Thoracic aorta (tissue), 2 donors: ENCODE measurements at places on chromosomes 5 and 9. TPM values are rescaled to one million over a fixed set of nuclear protein-coding genes. Genes with fewer than 3 reads are reported as not detected.

DNA sequence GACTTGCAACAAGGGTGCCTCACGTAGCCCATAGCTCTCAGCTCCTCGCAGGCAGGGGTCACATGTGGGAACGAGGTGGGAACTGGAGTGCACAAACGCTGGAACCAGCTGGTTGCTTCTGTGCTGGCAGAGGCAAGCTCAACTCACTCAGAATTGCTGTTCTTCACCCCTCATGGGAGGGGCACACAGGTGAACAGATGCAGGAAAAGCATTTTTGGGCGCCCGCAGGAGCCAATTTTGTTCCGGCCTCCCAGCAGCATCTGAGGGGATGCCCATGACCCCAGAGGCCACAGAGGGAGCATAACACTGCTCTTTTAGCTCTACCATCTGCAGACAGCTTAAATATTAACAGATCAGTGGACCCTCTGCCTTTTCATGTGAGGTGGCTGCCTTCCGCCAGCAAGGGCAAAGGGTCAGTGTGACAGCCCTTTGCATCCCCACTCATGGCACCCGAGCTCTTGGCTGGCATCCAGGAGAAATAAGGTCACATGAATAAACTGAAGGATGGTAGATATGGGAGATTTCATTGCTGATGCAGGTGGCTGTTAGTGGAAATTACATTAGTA is 196.2 kb downstream of the SLCO4C1 start:
- no peak for DNase-seq

- no peak for DNase-seq
These were observed 20.3 kb downstream of the OSTF1 start for GRCh38 chr9:75108571-75108970.

Gene PRLR
- total RNA-seq = 2.6 TPM

Gene FOXI1
- not detected for total RNA-seq

Gene ITK
- total RNA-seq = 8.2 TPM

DNA sequence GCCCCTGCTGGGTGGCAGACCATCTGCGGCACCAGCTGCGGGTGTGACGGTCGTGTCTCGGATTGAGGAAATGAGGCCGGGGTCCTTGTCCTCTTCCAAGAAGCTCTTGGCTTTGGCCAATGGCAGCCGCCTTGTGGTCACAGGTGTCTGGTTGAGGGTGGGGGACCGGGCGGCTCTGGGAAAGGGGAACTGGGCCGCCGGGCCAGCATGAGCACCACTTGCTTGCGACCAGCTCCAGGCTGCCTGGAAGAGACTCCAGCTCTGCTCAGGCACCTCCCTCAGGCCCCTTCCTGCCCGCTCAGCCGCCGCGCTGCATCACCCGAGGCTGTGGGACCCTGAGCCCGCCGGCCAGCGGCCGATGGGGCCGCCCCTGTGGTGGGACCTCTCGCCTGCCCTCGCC is 59.7 kb downstream of the RXRA start:
- DNase-seq = no peak

GRCh38 chr9:133602277-133602676 is 6.9 kb downstream of the FAM163B start:
- DNase-seq = no peak

DNA sequence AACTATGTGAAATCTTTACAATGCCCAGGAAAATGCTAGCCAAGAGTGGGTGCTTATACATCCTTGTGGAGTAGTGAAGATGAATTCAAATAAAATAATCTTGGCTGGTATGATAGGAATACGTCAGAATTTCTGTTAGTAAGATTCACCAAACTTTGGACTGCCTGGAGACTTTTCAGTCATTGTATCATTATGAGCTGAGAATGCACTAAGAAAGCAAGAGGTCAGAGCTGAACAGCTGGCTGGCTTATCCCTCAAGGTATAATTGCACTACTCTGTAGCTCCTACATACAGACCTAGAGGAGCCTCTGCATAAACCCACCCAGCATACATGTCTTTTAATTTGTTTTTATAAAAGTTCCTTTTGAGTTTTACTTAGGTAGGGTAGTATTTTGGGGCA is 568.5 kb upstream of the RIOK2 start:
- no peak for DNase-seq

Gene RAD50
- total RNA-seq = 28.4 TPM

Gene ADRB2
- total RNA-seq = 2.8 TPM

- DNase-seq = no peak
These were observed 164.5 kb downstream of the ZNF608 start for GRCh38 chr5:124581738-124582560.

Gene JADE2
- 81.3 TPM for total RNA-seq

- no peak for DNase-seq
These were observed 17.2 kb downstream of the LIX1 start for GRCh38 chr5:97125125-97125683.

DNA sequence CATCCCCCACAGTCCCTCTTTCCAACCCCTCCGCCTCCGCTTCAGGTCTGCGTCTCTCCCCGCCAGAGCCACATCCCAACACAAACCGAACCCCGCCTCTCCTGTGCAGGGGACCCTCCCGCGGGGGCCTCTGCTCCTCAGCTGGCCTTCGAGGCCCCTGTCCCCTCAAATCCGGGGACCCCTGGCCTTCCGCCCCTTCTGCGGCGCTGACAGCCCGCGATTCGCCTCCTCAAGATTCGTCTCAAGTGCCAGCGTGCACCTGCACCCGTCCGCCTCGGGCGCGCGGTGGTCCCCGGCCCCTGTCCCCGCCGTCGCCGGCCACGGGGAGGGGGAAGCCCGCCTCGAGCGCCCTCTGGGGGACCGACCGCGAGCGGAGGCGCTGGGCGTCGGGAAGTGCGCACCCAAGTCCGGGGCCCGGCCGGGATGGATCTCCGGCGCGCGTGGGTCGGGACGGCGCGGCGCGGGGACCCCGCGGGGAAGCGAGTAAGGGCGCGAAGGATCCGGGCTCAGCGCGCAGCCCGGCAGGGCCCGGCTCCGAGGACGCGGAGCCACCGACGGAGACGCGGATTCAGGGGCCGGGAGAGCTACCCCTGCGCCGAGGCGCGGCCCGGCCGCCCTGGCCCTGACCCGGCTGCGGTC is 623 bp downstream of the FLT4 start:
- no peak for DNase-seq

Gene ASS1
- total RNA-seq = 81.7 TPM

DNA sequence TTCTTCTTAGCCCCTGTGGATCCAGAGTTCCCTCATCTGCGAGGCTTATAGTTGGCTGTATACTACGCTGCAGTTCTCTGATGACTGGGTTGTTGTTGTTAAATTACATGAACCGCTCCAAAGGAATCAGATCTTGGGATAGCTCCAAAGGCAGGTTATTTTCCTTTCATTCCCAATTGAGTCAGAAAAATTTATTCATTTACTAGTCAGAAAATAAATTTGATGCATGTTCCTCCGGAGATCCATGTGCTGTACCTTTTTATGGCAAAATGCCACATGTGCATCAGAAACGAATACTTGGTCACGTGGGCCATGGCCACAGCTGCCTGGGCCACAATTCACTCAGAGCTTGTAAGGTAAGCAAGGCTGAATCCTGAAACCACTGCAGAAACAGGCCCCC is 304.0 kb downstream of the NR2F1-AS1 start:
- no peak for DNase-seq

Gene MCC
- total RNA-seq = 14.6 TPM

DNA sequence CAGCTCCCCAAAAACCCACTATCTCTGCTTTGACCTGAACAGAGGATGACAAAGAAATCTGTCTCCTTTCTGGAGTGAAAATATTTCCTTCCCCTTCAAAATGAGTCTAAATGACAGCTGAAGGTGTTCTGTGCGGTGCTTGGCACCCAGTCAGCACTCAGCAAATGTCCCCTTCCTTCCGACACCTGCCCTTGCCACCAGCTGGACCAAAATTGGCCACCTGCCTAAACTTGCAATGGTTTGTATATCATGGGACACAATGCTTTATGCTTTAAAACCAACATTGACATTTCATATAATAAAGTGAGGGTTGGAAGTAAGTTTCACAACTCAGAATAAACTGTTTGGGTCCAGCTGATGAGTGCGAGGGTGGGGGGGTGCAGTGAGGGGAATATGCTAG is 7.5 kb upstream of the TTC1 start:
- DNase-seq = no peak

GRCh38 chr5:140633021-140633471 is at the start of gene CD14:
Gene CD14 (minus strand): TSS chr5:140633175. CDS start chr5:140633071, 104 bp downstream.
- no peak for DNase-seq

Gene ADAMTS19
- total RNA-seq = not detected

DNA sequence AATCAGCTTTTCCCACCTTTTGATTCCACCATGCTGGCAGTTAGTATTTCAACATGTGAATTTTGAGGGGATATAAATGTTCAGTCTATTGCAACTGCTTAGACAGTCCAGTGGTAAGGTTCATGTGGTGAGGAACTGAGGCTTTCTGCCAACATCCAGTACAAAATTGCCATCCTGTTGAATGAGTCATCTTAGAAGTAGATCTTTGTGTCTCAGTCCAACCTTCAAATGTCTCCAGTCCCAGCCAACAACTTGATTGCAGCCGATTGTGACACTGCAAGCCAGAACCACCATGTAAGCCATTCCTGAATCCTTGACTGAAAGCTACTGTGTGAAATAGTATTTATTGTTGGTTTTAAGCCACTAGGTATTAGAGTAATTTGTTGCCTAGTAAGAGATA is 331.5 kb upstream of the GRIN3A start:
- DNase-seq = no peak

DNA sequence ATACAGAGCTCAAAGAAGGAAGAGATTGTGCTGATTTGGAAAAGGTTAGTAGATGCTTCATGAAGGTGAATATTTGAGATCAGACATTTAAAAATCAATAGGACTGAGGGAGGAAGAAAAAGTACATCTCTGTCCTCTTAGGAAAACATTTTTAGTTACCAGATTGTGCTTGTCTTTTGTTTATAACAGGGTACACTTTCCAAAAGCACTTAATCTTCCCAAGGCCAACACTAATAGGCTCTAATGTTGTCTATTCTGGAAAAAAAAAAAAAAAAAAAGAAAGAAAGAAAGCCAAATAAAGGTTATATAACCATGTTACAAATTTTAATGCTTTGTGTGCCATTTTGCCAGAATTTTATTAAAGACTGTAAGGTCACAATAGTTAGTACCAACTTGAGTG is 45.5 kb upstream of the SHISAL2B start:
- no peak for DNase-seq

GRCh38 chr5:4144411-4145007 is 548.9 kb downstream of the IRX1 start:
- DNase-seq = no peak

GRCh38 chr9:71878327-71879274 is 32.4 kb downstream of the ABHD17B start:
- DNase-seq = no peak

Gene CCL27
- not detected for total RNA-seq

DNA sequence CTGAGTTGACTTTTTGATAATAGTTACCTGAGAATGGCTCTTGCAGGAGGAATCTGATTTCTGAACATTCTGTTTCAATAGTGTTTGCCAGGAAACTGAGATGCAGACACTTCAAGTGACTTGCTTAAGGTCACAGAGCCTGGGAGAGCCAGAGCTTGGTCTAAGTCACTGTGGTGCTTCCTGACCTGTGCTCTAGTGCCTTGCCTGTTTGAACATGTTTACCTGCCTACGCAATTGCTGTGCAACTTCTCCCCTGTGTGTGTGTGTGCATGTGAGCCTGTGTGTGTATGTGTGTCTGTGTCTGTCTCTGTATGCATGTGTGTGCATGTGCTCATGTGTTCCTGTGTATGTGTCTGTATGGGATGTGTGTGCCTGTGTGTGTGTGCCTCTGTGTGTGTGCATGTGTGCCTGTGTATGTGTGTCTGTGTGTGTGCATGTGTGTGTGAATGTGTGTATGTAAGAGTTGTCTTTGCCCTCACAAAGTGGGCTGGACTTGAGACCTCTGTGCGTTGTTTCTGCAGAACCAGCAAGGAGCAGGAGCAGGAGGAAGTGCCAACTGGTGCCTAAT is 185.8 kb downstream of the GADD45G start:
- DNase-seq = no peak

DNA sequence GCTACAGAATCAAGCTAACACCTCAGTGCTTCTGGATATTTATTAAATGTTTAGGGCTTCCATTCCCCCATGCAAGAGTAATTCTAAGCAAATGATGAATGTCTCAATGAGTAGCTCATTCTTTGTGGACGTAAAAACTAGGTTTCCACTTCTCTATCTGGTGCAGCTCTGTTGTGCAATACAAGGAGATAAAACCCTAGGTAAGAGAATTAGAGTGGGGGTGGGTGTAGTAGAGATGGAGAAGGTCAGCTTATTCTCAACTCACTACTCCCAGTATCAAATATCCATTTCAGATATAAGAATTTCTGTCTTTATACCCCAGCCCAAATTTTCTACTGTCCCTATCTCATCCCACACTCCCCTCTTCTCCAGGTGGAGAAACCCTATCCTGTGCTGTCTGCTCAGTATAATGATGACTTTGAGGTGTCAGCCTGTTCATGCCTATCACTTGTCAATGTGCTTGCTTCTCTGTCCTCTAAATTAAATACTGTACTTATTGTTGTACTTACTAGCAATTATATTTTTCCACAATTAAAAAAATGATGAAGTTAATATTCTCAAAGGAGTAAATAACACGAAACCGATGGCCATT is 4.3 kb upstream of the FYB1 start:
- no peak for DNase-seq

DNA sequence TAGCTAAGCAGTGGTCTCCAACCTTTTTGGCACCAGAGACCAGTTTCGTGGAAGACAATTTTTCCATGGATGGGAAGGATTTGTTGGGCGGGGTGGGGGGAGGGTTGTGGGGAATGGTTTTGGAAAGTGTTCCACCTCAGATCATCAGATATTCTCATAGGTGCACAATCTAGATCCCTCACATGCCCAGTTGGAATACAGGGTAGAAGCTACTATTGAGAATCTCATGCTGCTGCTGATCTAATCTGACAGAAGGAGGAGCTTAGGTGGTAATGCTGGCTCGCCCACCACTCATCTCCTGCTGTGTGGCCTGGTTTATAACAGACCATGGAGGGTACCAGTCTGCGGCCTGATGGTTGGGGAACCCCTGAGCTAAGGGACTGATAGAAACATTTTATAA is 662.7 kb upstream of the RGMB start:
- no peak for DNase-seq

DNA sequence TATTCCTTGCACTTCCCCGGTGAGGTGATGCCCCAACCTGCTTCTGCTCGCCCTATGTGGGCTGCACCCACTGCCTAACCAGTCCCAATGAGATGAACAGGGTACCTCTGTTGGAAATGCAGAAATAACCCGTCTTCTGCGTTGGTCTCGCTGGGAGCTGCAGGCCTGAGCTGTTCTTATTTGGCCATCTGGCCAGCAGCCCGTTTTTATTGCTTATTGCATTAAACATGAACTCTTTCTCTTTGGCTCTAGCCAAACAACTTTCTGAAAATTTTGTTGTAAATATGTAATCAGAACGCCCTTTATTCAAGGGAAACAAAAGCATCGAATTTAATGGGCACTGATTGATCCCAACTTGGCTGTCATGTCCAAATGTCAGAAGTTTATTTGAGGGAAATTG is 124.7 kb upstream of the FTMT start:
- DNase-seq = no peak

DNA sequence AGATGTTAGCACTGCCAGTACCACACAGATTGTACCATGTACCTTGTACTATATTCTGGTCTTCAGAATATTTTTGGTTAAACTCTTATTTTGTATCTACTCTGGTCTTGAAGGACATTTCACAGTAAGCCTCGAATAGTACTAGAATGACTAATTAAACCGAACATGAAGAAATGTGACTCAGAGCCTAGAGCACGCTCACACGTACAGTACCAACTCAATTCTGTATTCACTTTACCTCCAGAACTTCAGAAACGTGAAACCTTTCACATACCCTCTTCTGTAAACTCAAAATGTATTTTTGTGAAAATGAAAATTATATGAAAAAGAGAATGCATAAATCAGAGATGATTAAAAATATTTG is 112.8 kb downstream of the MVB12B start:
- DNase-seq = no peak

GRCh38 chr5:94692581-94692980 is 74.1 kb downstream of the SLF1 start:
- DNase-seq = no peak
